ENCODE measurements at places on chromosomes 2 and 18. TPM values are rescaled to one million over a fixed set of nuclear protein-coding genes. Genes with fewer than 3 reads are reported as not detected.

PER2 gene
- 16.3 TPM for total RNA-seq

IL1RL1 gene
- 26.2 TPM for total RNA-seq

IKZF2 gene
- total RNA-seq, result 35.7 TPM

NCKAP5 gene
- total RNA-seq, result 51.1 TPM

SKOR2 gene
- total RNA-seq, result not detected

CCDC141 gene
- 69.0 TPM for total RNA-seq

EFEMP1 gene
- total RNA-seq, result 65.0 TPM
